Central memory CD8-positive, alpha-beta T cell (primary cell): ENCODE measurements at places on chromosomes 12 and 14.

DNA sequence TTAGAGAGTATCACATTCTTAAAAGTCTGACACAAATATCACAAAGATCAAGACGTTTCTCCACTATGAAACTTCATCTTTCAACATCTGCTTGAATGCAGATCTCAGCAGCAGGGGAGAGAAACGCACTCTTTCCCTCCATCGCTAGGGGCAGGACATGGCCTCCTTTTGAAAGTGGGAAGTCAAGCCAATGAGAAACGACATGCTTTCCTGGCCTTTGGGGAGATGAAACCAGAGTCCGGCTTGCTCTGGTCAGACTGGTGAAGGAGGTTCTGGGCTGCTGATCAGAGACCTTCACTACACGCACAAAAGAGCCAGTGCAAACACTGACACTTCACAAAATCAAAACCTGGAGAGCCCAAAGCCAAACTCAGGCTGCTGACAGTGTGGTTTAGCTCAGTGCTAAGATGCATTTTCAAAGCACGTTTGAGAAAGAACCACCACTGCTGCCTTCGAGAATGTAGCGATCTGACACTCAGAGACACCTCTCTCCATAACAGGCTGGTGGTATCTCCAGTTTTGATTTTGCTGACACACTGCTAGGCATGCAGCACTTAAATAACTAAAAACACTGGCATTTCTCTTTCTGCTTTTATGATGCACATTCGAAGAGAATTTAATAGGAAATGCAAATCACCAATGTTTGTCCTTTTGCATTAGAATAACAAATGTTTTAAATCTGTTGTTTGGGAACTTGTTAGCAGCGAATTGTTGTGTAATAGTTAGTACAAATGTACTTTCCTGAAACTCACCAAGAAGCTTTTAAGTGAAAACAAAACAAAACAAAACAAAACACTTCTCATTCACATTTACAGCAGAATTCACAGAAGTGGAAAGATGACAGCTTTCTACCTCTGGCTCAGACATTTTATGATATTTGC lies 93.9 kb upstream of the OVCH1 start:
- DNase-seq = no peak

DNA sequence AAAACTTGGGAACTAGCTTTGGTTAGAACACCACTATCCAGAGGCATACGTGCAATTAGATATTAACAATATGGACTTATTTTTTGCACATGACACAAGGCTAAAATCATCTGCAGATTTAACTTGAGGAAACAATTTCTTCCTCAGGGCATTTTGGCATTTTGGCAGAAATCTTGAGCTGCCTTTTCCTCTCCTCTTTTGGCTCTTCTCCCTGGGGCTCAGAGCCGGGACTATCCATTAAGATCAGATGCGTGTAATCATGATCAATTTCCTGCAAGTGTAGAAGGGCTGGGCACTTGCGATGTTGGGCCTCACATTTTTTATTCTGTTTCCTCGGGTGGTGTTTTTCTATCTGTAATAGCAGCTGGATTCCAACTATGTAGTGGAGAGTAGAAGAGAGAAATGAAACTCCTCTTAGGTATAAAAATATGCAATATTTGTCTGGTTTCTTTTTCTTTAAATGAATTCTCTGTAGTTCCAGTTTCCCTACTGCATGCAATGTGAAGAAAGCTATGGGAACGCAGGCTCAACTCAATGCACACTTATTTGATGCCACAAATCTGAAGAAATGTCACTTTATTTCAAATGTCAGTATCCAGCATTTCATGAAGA lies 1010.8 kb downstream of the FLRT2 start:
- DNase-seq = no peak

DNA sequence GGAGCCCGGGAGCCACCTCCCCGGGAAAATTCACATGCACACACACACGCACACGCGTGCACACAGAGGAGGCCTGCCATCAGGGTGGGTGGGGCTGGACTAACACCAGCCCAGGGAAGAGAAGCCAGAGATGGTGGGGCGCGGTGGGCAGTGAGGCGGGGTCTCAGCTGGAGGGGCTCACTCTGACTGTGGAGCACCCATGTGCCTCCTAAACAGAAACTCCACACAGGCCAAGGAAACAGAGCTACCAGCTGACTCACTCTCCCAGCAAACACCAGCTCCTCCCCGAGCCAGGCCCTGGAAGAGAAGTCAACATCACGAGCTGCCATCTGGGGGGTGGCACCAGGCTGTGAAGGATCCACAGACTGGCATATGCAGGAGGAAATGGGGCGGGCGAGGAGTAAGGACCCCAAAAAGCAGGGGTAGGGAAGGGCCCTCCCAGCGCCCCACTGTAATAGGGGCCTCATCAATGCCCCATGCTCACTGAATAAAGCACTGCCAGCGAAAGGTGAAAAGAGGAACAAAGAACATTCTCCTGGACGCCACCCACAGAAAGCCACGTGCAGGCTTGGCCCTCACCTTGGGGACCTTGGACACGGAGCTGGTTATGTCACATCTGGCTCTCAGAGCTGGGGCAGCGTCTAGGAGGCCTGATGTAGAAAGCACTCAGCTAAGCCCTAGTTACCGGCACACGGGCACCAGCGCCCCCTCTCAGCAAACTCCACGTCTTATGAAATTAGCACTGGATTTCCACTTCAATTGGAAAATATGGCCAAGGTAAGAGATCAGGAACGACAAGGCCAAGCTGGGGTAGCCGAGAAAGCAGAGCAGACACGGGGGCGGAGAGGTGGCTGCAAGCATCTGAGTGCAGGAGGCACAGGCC lies 8.4 kb upstream of the INF2 start:
- no peak for DNase-seq

GRCh38 chr12:126384026-126384564 lies 1318.9 kb downstream of the AACS start:
- no peak for DNase-seq

DNA sequence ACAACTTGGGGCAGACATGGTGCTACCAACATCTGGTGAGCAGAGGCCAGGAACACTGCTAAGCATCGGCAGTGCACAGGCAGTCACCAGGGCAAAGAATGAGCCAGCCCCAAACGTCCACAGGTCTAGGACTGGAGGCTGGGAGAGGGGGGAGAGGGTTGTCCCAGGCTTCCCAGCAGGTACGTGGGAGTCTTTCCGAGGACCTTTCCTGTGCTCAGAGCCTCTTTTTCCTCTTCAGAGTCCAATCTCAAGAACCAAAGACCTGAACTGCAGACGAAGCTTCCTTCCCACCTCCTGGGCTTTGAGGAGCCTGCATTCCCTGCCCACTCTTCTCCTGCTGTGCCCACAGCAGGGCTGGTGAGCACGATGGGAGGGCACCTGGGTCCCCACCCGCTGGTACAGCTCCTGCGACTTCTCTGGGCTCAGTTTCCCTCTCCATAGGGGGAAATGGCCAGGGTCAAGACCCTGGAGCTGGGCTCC lies 48.7 kb downstream of the DLK1 start:
- no peak for DNase-seq

DNA sequence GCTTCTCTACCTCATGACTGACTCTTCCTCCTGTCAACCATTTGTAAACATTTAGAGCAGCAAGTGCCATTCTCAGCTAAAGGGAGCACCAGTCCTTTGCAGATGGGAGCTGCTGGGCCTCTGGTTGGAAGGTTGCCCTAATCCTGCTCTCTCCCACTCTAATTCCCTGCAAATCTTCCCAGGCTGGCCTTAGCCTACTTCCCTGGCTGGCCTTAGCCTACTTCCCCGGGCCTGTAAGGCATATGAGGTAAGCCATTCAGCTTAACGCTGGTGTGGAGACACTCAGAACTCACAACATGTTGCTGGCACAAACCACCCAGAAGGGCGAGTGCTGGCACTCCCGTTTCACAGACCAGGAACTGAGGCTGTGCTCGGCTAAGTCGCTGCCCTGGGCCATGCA lies 69.0 kb downstream of the CPSF2 start:
- no peak for DNase-seq

DNA sequence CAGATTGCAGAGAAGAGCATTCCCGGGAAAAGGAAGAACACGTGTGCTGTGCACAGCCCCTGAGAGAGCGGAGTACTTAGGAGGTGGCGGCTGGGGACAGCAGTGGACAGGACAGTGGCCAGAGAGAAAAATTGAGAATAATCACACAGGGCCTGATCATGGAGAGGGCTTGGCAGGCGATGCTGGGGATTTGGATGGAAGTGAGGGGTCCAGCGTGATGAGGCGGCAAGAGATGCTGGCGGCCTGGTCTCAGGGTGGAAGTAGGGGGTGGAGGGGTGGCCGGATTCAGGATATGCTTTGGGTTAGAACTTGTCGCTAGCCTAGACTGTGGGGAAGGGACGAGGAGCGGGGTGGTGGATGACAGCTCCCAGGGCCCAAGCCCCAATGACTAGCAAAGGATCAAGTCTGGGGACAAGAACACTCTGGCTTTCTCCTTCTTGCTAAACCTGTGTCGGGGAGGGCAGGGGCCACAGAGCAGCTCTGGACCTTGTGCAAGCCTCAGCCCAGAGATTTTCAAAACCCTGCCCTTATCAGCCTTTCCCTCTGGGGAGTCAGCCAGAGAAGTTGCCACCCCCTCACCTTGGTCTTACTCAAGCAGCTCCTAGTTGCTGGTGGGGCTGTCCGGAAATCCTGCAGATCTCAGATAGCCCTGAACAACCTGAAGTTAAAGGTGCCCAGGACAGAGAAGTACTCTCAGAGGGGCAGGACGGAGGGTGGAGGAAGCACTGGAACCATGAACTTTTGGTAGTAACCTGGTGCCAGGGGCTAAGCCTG lies 1.3 kb downstream of the HVCN1 start:
- DNase-seq = no peak

DNA sequence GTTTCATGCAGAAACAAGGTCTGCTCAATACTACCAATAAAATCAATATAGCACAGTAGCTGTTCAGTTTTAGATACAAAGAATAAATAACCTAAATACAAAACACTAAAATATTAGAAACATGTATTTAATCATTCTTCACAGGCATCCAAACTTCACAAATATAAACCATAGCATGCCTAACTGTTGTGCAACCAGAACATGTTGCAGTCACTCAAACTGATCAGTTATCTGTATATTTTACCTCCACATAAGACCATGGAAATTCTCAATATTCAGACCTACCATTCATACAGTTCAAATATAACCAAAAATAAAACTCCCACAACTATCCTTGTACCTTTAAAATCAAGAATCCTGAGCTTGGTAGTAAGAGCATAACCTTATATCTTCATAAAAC lies 83.1 kb upstream of the PAWR start:
- no peak for DNase-seq

GRCh38 chr12:89899651-89900050 lies 191.0 kb upstream of the ATP2B1 start:
- no peak for DNase-seq

- DNase-seq = no peak
Measured at GRCh38 chr14:93200553-93200952, 6.3 kb downstream of the GON7 start.

DNA sequence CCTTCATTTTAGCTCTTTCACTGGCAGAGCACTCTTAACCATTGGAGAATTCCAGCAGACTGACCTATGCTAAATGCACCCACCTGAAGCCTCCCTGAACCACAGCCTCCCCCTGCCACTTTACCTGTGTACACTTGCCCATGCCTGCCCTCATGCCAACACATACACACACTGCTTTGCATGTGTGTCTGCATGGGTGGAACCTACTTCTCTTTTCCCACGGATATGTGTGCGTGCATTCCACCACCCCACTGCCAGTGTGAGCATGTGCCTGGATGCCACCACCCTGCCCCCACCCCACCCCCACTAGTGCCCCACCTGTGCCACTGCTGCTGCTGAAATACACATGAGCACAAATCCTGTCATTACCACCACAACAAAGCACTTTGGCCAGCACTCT lies 49.5 kb upstream of the EEA1 start:
- no peak for DNase-seq

- DNase-seq = no peak
Measured at GRCh38 chr12:29756741-29757390, 26.9 kb downstream of the TMTC1 start.

DNA sequence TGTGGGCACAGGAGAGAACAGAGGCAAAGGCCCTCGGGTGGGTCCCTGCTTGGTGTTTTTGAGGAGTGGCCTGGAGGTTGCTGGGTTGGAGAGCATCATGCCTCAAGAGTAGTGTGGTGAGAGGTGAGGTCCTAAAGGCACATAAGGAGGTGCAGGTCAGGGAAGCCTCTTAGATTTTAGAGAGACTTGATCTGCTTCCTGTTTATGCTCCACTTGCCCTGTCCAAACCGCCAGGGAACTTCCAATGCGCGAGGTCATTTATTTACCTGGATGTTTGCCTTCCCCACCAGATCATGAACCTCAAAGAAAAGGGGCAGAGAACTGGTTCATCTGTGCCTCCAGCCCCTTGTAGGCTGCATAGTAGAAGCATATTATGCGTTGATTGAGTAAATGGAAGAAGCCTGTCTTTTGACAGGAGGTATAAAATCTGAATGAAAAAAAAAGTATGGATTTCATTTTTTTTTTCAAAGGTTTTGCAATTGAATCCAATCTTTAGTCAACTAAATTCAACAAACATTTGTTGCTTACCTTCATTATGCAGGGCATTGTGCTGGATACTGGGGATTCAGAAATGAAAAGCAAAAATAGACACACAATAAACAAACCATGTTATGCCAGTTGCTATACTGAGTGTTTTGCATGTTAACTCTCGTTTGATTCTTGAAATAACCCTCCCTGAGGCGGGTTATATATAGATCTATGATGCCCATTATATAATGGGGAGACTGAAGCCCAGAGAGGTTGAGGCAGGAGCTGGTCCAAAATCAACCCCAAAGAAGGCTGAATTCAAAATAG lies 485.2 kb downstream of the VRK1 start:
- no peak for DNase-seq

- no peak for DNase-seq
Measured at GRCh38 chr12:125402874-125403789, 337.9 kb downstream of the AACS start.

- DNase-seq = no peak
Measured at GRCh38 chr14:34180869-34181268, 230.0 kb upstream of the EGLN3 start.

GRCh38 chr14:51382506-51382905 lies 142.5 kb downstream of the TMX1 start:
- no peak for DNase-seq

- DNase-seq = no peak
Measured at GRCh38 chr12:2084553-2085296, 31.9 kb downstream of the CACNA1C start.

- DNase-seq = no peak
Measured at GRCh38 chr12:111261911-111262676, 106.8 kb downstream of the PHETA1 start.

- no peak for DNase-seq
Measured at GRCh38 chr14:101758913-101759593, 2.5 kb upstream of the PPP2R5C start.

- DNase-seq = no peak
Measured at GRCh38 chr12:96585977-96586376, 96.6 kb downstream of the CFAP54 start.

GRCh38 chr12:104615048-104615561 lies 158.4 kb downstream of the CHST11 start:
- DNase-seq = no peak
